Neural progenitor cell (in vitro differentiated cells): ENCODE measurements at places on chromosomes 12 and 14. TPM values are rescaled to one million over a fixed set of nuclear protein-coding genes. Genes with fewer than 3 reads are reported as not detected.

- no peaks in the 10 kb centered on the region for H3K36me3 ChIP-seq
- H3K27me3 ChIP-seq = no peaks in the 10 kb centered on the region
- no peak overlapping the region for H3K27ac ChIP-seq
Measured at GRCh38 chr12:14931791-14932560, 6.4 kb downstream of the ERP27 start.

- no peak for DNase-seq
- no peaks in the 10 kb centered on the region for H3K27me3 ChIP-seq
- no peaks in the 10 kb centered on the region for H3K36me3 ChIP-seq
- H3K4me3 ChIP-seq = no peak overlapping the region
- H3K27ac ChIP-seq = no peak overlapping the region
Measured at GRCh38 chr12:30980955-30981662, 54.6 kb downstream of the TSPAN11 start.

DNA sequence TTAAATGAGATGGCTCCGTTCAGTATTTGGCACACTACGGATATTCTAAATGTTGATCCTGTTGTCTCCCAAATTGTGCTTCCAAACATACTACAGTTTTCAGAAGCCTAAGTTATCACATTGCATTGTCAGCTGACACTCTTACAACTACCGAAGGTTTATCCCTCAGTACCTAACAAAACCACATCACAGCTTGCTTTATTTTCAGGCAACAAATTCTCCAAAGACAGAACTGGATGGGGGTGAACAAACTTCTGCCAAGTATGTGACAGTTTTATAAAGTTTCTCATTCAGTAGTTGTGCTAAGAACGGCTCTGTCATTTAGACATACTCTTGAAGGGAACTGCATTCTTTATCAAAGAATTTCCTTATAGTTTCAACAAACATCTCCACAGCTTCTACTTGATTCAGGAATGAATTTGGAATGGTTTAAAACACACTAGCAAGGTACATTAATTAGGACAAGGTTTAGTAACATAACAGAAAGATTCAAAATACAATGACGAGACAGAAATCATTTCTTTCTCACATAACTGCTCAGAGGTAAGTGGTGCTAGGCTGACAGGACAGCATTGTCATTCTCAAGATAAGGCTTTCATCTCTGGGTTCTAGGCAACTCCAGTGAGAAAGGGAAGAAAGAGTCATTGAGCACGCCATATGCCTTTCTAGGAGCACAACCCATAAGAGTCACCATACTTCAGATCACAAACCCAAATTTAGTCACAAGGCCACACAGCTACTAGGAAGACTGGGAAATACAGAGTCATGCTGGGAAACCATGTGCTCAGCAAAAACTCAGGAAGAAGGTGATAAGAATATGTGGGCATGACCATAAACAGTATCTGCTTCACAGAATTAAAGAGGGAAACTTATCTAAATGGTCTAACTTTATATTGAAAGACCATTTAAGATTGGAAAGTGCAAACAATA lies 100.7 kb downstream of the DUSP6 start:
- H3K27me3 ChIP-seq = no peaks in the 10 kb centered on the region
- no peak overlapping the region for H3K27ac ChIP-seq
- DNase-seq = no peak
- peaks cover 19% of the 10 kb centered on the region for H3K4me1 ChIP-seq
- H3K36me3 ChIP-seq = no peaks in the 10 kb centered on the region

- DNase-seq = no peak
- H3K4me3 ChIP-seq = no peak overlapping the region
- H3K27me3 ChIP-seq = no peaks in the 10 kb centered on the region
- no peak overlapping the region for H3K27ac ChIP-seq
- H3K4me1 ChIP-seq = no peaks in the 10 kb centered on the region
- no peaks in the 10 kb centered on the region for H3K36me3 ChIP-seq
Measured at GRCh38 chr14:105292826-105293711, 7.7 kb downstream of the BRF1 start.

DNA sequence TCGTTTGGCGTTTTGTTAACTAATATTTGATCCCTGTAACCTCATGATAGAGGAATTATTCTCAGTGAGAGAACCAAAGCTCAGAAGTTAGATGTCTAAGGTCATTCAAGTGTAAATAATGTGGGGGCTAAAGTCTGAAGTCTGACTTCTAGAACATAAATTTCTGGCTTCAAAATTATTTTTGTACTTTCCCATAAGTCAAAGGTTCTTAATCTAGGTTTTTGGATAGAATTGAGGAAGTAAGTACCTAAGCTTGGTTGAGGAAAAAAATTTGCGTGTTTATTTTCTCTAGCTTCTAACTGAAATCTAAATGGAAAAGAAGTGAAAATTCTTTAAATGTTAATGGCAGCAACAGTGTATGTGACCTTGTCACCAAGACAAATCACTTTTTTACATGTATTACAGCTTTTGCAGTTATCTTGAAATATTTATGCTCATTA lies 2.3 kb downstream of the LARP4 start:
- H3K4me3 ChIP-seq = peak overlapping the region; percentile 70
- H3K27me3 ChIP-seq = no peaks in the 10 kb centered on the region
- H3K36me3 ChIP-seq = no peaks in the 10 kb centered on the region

DNA sequence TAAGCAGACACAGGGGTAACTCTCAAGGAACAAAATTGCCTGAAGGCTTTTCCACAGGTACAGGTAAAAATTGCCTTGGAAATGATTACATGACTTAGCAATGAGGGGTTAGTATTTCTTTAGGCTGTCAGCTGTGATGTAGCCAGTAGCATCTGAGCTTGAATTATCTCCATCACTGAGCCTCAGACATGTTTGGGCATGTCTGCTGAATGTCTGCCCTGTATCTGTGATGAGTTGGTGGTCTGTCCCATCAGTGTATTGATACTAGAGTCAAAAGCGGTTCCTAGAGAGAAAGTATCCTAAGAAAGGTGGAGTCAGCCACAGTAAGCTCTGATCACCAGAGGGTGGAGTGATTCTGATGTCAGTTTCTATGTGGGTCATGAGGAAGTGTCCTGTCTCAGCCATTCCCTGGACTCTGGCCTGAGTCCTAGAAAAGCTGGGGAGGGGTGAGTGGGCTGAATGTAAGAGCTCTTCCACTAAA lies 16.3 kb downstream of the AKAP6 start:
- H3K4me3 ChIP-seq = no peak overlapping the region
- DNase-seq = no peak
- no peaks in the 10 kb centered on the region for H3K36me3 ChIP-seq
- peaks cover 15% of the 10 kb centered on the region for H3K4me1 ChIP-seq
- no peak overlapping the region for H3K27ac ChIP-seq

DNA sequence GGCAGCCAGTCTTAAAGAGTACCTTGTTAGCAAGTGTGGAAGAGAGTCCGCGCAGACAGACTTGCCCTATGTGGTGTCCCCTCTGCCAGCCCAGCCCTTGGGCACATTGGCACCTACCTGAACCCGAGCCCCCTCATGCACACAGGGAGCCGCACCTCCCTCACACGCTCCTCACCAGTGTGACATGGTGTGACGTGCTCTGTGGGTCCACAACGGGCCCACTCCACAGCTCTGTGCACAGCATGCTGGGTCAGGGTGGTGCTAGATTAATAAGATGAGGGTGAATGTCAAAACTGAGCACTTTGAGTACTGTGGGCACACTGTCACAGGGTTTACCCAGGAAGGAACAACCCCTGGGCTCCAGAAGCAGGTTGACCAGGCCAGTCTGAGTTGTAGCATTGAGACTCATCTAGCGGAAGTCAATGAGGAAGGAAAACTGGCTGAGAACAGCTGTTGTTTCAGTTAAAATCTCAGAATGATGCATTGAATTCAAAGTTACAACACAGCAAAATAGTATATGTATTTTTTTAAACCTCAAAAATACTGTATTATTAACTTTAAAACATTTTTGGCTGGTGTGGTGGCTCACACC lies 53.4 kb upstream of the AMN start:
- H3K36me3 ChIP-seq = no peaks in the 10 kb centered on the region
- H3K27me3 ChIP-seq = no peaks in the 10 kb centered on the region
- H3K4me3 ChIP-seq = no peak overlapping the region
- no peak overlapping the region for H3K27ac ChIP-seq

DNA sequence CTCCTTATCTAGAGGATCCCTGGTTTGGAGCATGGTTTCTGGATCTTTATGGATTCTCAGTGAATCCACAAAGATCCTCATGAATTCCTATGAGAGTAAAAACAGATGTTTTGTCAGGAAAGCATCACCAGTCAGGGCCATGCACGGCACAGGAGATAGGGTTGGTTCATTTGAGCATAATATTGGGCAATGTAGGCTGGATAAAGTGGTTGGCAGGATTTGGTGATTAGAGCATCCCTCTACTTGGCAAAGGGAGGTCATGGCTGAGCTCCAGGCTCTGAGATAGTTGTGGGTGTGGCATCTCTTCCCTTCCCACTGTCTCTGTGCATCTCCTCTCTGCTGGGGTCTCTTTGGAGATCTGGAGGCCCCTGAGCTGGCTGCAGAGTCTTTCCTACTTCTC lies 149.8 kb downstream of the DACT1 start:
- H3K27ac ChIP-seq = no peak overlapping the region
- H3K27me3 ChIP-seq = no peaks in the 10 kb centered on the region
- no peak overlapping the region for H3K4me3 ChIP-seq
- no peak for DNase-seq
- H3K4me1 ChIP-seq = peaks cover 19% of the 10 kb centered on the region

DNA sequence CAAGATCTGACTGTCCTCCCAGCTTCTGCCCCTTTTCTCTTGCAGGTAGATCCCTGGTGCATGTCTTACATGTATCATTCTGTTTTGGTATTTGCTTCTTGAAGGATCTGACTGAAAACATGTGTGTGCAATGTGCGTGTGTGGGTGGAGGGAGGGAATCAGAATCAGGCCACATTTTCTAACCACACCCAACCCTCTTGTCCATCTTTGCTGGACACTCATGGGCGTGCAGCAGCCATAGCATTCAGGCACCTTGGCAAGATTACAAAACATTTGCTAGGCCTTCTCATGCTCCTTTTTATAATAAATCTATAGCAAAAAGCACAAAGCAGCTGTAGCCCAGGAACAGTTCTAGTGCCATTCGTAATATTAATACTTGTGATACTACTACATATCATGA lies 233.6 kb upstream of the E2F7 start:
- DNase-seq = no peak
- H3K36me3 ChIP-seq = no peaks in the 10 kb centered on the region
- no peak overlapping the region for H3K4me3 ChIP-seq
- peaks cover 7% of the 10 kb centered on the region for H3K4me1 ChIP-seq

DNA sequence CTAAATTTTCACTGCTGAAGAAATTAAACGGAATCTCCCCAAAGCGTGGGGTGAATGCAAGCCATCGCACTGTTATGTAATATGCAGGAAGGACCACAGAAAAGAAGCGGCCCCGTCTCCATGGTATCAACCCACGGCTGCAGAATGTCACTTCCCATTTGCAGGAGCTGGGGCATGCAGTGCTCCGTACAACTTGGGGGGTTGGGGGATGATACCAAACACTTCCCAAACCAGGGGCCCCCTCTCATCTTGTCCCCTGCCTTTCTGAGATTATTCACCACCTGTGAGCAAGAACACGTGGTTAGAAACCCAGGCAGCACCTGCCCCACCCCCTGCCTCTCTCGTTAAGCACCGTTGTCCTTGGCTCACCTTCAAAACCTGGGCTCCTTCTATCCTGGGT lies 505.1 kb upstream of the TMEM132C start:
- H3K4me1 ChIP-seq = no peaks in the 10 kb centered on the region
- no peak overlapping the region for H3K27ac ChIP-seq
- H3K36me3 ChIP-seq = no peaks in the 10 kb centered on the region

DNA sequence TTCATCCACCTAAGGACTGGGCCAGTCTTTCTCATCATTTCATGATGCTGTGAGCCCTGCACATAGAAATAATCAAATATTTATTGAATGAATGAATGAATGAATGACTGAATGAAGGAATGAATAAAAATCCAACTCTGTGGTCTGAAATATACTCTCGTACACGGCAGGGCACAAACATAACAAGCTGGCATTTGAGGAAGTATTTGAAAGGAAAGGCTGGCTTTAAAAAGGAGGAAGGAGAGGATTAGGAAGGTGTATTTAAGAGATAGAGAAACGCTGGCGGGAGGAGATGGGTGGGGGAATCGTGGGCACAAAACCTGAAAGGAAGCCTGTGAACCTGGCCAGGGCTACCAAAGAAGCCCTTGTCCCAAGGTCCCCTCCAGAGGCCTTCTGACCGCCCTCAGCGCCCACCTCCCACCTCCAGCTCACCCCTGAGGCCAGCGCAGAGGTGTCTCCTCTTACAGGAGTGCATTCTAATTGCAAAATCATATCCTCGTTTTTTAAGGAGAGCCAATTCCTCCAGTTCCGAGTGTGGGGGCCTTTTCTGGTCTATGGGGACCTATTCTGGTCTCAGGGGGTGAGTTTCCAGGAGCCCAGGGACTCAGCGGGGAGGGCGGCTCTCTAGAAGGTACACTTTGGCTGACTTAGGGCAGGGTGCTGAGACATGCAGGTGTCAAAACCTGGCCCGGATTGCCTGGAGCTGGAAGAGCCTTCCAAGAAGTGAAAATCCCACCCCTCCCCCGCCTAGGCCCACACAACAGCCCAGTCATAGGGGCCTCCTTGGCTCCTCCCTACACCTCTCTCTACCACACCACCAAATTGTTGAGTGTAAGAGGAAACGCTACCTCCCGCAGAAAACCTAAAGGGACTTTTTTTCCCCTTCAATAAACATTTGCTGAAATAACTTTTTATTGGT lies 8.7 kb upstream of the JDP2 start:
- H3K4me3 ChIP-seq = peak overlapping the region; percentile 36
- peak; percentile 78 for DNase-seq
- H3K4me1 ChIP-seq = peaks cover 23% of the 10 kb centered on the region
- no peak overlapping the region for H3K27ac ChIP-seq
- no peaks in the 10 kb centered on the region for H3K27me3 ChIP-seq

The PPHLN1 gene
- 81.5 and 95.5 TPM in 2 replicates for total RNA-seq

The PLCZ1 gene
- total RNA-seq = not detected in 2 replicates

The RAD52 gene
- total RNA-seq = 30.6 and 43.4 TPM in 2 replicates

The BATF gene
- not detected in 2 replicates for total RNA-seq

The ADAM21 gene
- total RNA-seq = 0.12 and 0.80 TPM in 2 replicates

The KCNC2 gene
- total RNA-seq = not detected in 2 replicates
